ENCODE measurements at places on chromosomes 4 and X.

DNA sequence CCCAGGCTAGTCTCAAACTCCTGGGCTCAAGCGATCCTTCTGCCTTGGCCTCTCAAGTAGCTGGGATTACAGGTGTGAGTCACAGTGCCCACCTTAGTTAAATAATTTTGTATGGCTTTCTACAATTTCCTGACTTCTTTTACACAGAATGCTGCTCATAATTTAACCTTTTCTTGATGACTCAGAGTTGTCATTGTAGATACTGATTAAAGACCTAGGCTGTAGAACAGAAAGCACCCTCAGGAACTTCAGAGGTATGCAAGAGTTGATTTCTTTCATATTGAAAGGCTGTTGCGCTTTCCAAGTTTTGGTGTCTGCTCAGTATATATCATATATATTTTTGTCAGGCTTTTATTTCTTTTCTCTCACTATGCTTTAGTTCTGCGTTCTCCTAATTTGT is 21.1 kb upstream of the GPR34 start:
- no peak for DNase-seq

DNA sequence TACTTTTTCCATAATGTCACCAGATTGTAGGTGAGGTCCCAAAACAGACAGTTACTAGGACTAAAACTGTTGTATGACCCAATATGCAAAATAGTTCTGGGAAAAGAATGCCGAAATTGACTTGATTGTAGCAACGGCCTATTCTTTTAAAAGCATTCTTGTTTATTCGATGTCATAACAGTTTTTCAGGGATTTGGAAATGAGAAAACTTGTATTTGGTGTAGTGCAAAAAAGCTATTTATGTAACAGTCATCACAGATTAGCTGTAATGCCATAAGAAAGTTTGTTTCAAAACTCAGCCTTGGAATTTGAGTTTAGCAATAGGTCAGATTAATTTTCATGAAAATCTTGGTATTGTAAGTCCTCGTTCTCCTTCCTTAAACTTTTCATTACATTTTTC is 69.2 kb upstream of the DIAPH2 start:
- no peak for DNase-seq

GRCh38 chr4:81256059-81256970 is 41.3 kb upstream of the PRKG2 start:
- DNase-seq: no peak

- no peak for DNase-seq
Observed at GRCh38 chr4:185213877-185214276, 4.5 kb downstream of the SNX25 start.

DNA sequence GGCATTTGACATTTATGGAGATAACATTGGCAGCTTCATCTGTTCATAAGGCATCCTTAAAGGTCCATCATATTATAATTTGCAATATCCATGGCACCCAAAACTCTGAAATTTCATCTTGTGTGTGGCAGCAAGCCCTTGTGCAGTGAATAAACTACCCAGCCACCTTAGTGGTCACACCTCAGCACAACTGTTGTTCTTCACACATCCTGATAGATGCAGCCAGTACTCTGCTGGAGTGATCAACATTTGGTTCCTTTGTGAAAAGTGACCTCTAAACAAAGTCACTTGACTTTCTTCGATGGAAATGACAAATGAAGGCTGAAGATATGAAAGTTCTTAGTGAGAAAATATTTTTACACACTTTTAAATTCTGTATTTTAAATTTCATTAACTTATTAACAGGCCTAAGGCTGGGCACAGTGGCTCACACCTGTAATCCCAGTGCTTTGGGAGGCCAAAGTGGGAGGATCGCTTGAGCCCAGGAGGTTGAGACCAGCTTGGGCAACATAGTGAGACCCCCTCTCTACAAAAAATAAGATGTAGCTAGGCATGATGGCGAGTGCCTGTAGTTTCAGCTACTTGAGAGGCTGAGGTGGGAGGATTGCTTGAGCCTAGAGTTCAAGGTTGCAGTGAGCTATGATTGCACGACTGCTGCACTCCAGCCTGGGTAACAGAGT is 161.4 kb downstream of the SPRY1 start:
- no peak for DNase-seq

DNA sequence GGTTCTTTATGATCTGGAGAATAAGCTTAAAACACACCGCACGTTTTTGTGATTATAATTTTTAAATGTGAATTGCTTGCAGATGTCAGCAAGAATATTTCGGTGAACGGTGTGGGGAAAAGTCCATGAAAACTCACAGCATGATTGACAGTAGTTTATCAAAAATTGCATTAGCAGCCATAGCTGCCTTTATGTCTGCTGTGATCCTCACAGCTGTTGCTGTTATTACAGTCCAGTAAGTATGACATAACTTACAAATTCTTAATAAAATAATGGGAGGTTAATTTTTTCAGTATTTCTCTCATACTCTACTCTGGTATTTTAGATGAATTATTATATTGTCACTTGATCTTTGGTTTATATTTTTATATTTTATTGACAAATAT is 5.4 kb downstream of the AREG start:
- no peak for DNase-seq

DNA sequence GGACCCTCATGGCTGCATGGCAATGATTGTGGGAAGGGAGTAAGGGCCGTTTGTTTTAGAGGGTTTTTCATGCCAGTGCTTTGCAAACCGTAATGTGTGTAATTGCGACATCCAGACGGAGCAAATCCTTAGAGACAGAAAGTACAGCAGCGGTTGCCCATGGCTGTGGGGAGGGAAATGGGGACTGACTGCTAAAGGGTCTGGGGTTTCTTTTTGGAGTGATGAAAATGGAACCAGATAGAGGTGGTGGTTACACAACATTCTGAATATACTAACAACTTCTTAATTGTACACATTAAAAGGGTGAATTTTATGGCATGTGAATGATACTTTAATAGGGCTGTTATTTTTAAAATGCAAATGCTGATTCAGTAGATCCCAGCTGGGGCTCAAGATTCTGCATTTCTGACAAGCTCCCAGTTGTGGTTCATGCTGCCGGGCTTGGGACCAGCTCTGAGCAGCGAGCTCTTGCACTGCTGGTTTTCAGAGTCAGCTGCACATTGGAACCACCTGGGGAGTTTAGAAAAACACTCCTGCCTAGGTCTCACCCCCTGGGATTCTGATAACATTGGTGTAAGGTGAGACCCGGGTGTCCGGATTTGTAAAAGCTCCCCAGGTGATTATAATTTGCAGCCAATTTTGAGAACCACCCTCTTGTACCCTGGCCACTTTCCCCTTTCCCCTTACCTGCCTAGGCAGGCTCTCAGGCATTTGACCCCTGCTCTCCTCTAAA is 47.7 kb downstream of the PRPS1 start:
- no peak for DNase-seq

DNA sequence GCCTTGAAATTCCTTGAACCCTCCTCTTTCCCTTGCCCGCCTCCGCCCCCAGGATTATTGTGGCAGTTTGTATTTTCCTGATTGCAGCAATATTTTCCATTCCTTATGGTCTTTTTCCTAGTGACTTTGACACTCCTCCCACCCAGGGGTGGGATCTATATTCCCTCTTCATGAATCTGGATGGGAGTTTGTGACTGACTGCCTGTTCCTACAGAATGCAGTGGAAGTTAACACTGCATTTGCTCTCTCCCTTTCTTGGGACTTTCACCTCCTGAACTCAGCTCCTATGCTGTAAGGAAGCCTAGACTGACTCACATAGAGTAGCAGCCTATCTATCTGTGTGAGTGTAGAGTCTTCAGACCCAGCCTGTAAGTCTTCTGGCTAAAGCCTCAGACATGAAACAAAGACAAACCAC is 2.2 kb downstream of the FUNDC2 start:
- no peak for DNase-seq

- no peak for DNase-seq
Observed at GRCh38 chr4:81196126-81196650, 18.8 kb downstream of the PRKG2 start.

GRCh38 chrX:21126661-21127060 is 247.6 kb upstream of the CNKSR2 start:
- no peak for DNase-seq

GRCh38 chr4:83489711-83490326 is 4.9 kb upstream of the ABRAXAS1 start:
- no peak for DNase-seq

- DNase-seq: no peak
Observed at GRCh38 chr4:152325831-152326230, 210.1 kb downstream of the FBXW7 start.

GRCh38 chr4:172155838-172156345 is 342.7 kb downstream of the GALNTL6 start:
- no peak for DNase-seq

GRCh38 chr4:178081896-178082295 is 639.7 kb upstream of the AGA start:
- DNase-seq: no peak

DNA sequence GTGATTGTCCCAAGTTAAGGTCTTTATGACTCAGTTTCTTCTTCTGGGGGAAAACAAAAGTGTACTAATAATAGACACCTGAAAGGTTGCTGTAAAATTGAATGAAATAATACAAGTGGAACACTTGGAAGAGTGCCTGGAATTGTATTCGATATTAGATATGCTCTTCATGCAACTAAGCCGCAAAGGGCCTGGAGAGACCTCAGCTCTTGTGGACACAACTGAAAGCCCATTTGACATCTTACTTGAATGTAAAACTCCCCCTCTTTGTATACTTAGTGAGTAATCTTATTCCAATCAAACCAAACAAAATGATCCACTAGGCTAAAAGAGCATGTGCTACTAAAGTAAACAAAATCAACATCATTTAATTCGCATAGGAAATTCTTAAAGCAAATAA is 511 bp upstream of the MAP9 start:
- DNase-seq: no peak

- no peak for DNase-seq
Observed at GRCh38 chr4:99084595-99084994, 4.0 kb downstream of the ADH5 start.

GRCh38 chr4:100738196-100739165 is 220.7 kb upstream of the EMCN start:
- DNase-seq: no peak

- DNase-seq: no peak
Observed at GRCh38 chr4:39048311-39048710, 13.7 kb upstream of the KLHL5 start.

DNA sequence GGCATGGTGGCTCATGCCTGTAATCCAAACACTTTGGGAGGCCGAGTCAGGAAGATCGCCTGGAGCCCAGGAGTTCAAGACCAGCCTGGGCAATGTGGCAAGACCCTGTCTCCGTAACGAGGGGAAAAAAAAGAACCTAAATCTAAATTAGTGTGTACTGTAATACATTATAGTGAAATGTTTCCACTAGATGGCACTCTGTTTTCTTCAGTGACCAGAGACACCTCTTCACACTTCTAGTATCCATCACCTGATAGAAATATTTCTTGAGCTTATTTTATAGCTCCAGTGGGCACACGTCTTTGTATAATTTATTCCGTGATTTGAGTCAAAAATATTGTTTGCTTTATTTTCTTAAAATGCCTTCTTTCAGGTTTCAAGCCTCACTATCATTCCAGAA is 600.9 kb upstream of the DIPK2B start:
- no peak for DNase-seq

- DNase-seq: peak; percentile 34
Observed at GRCh38 chrX:69185886-69186285, 20.6 kb upstream of the PJA1 start.

- DNase-seq: no peak
Observed at GRCh38 chr4:105569866-105570236, 17.4 kb downstream of the ARHGEF38 start.

DNA sequence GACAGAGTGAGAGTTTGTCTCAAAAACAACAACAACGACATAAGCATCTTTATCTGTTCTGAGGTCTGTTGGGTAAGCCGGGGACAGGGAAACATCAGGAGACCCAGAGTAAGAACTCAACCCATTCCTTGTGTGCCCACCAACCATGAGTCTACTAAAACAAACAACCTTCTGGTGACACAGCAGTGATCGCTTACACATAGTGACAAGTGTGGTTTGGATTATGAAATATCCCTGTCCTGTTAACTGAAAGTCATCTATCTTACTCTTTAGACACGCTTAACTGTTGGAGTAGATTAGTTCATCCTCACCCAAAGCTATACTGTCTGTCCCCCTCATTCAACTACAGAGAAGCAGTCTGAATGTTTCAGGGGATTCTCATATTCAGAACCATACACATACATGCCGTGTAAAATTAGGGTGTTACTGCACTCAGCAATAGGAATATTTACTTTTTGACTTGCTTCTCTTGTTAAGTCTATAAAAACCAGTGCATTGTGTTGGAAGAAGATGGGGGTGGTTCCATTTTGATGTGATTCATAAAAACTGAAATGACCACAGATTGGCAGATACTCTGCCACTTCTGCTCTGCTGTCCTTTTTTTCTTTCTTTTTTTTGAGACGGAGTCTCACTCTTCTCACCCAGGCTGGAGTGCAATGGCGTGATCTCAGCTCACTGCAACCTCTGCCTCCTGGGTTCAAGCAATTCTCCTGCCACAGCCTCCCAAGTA is 27.4 kb downstream of the PHKA2 start:
- no peak for DNase-seq

- DNase-seq: no peak
Observed at GRCh38 chrX:118558926-118559325, 63.3 kb downstream of the DOCK11 start.

DNA sequence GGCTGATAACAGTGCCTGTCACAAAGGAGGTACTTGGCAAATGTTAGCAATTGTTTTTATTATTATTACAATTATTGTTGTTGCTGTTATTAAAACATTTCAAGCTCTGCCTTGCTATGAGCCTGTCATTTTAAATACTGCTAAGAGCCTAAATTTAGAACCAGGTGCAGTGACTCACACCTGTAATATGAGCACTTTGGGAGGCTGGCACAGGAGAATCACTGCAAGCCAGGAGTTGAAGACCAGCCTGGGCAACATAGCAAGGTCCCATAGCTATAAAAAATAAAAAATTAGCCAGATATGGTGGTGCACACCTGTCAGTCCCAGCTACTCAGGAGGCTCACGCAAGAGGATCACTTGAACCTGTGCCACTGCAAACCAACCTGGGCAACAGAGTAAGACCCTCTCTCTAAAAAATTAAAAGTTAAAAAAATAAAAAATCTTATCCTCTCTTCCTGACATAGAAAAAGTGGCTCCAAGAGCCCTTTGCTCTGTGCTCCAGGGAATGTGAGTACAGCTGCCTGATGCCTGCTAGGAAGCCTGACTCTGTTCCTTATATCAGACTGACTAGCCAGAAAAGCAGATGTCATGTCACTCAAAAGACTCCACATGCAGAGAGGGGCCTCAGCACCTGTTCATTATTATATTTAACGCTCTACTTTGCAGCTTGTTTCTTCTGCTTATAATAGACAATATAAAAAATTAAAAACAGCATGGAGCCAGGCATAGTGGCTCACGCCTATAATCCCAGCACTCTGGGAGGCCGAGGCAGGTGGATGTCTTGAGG is 234.0 kb downstream of the OPHN1 start:
- DNase-seq: no peak

Data from type B pancreatic cell (in vitro differentiated cells).